ENCODE measurements at places on chromosomes 3 and 15. TPM values are rescaled to one million over a fixed set of nuclear protein-coding genes. Genes with fewer than 3 reads are reported as not detected.

Gene CPA3
- total RNA-seq: not detected

GRCh38 chr3:61855211-61855610 lies 293.8 kb downstream of the PTPRG start:
- DNase-seq: no peak

DNA sequence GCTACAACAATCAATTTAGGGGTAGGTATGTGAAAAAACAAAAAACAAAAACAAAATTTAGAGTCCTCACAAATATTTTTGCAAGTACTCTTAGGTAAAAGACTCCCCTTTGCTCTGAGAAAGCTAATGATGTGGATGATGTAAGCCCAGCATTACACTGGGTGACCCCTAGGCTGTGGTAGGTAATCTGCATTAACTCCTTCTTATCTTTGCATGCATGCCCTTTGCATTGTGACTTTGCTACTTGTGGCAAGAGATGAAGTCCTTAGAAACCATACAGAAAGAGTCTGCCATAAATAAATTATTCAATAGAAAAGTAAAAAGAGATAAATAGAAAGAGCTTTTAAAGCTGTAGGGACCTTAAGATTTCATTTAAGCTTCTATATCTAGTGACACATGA lies 159.7 kb upstream of the MBNL1 start:
- no peak for DNase-seq

DNA sequence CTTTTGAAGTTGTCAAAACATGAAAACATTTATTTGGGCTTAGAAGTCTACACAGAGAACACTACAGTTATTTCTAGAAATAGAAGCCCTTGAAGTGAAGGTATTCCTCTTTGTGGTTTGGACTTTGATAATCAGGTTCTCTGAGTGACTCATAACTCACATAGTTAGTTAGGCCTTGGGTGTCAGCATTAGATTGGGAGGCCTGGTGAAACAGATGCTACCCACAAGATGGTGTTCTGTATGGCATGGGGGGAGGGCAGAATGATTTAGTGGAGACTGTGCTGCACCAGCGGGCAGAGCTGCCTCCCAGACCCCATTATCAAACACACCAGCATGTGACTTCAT lies 108.9 kb upstream of the ETV5 start:
- no peak for DNase-seq

DNA sequence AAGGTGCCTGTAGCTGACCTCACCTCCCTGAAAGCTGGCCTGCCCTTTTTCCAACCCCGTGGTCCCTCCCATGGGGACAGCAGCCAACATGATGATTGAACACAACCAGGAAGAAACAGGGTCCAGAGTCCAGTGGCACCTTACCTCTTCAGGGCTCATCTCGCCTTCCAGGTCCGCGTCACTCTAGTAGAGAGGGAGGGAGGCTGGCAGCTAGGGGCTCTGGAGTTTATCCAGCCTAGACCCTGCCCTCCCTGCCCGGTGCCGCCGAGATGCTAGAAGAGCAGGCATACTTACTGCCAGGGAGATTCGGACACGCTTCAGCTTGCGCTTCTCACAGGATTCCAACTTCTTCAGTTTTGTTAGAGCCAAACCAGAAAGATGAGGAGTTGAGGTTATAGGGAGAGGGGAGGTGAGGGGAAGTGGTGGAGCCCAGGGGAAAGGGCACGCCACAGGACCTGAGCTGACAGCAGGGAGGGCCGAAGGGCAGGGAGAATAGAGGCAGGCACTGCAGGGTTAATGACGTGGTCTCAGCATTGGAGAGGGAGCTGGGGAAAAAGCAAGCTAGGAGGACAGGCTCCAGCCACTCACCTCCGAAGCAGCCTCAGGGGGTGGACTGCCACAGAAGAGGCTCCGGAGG lies 9.1 kb downstream of the CLCN2 start:
- DNase-seq: no peak

Gene PPIP5K1
- 52.1 TPM for total RNA-seq

Gene GOLGA6L10
- total RNA-seq: 9.5 TPM

DNA sequence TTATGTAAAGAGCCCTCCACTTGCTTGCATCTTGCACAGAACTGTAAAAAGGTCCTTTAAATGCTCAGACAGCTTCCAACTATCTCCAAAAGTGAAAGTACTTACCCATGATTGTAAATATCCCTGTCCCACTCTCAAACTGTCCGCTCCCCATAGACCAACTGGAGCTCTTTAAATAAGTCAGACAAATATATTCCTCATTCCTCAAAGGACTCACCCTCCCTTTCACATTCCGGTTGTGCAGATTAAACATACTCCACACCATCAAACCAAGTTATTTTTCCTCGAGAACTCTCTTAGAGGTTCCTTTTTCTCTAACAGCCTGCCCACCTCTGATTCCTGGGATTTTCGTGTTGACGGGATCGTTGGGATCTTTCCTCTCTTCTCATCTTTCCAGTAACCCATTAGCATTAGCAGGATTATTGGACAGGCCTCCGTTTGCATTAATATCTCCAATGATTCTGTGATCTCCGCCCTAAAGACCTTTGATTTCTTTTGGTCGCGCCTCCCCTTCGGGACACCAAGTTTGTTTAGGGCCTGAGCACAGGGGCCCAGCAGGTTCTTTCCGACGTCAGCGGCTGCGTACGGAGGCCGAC lies 763 bp downstream of the GOLGB1 start:
- DNase-seq: no peak

Gene IL17RD
- 30.4 TPM for total RNA-seq

GRCh38 chr3:99126316-99126715 lies 224.8 kb upstream of the DCBLD2 start:
- DNase-seq: no peak

Measured in progenitor cell of endocrine pancreas (in vitro differentiated cells).